ENCODE measurements at places on chromosomes 7 and 10.

DNA sequence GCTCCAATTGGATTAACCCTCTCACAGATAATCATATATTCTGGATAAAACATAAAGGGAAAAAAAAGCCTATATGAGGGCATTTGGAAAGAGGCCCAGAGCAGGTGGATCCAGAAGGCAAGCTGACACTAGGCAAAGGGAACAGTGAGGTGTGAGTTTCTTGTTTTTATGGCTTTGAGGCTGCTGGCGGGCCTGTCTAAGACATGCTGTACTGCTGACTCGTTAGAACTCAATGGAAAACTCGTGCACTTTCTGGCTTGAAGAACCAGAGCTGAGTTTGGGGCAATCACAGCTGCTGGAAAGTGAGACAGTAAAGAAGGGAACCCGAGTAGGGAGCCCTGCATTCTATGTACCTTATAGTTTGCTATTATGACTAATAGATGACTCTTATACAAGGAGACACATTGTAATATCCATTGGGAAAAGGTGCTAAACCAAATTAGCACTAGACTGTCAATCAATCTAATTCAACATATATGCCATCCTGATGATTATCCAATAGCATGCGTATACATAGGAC, 637.1 kb downstream of the GATA3 start:
- DNase-seq = no peak

DNA sequence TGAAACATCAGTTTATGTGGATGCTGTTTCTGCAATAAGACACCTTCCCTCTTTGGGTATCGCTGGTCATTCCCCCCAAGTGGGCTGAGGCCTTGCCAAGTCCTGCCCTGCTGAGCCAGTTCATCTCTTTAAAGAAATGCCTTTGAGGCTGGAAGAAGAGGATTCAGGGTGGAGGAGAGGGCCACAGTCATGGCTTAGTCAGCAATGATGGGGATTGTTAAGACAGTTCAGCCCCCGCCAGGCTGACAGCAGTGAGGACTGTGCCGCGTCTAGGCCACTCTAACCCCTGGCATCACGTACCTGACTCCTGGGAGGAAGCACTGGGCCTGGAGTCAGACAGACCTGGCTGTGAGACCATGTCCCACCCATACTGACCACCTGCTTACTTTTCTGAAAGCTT, 48.3 kb downstream of the PNLIPRP2 start:
- no peak for DNase-seq

- DNase-seq = no peak
These were observed 101.8 kb downstream of the GNAT3 start for GRCh38 chr7:80410081-80410480.

DNA sequence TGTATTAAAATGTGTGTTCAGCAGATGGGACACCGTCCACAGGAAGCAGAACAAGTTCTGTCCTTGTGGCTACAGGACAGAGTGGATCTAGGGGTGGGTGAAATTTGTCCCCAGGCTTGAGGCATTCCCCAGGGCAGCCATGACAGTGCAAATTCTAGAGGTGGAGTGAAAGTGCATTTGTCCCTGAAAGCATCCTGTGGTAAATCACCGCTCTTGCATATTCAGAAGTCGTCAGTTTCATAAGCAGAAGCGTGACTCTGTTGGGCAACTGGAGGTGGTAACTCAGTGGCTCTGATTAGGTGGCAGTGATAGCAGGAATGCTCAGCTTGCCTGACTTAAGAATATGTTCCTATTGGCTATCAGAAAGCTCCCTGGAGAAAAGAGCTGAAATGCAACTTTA, 96.6 kb downstream of the SNX10 start:
- DNase-seq = no peak

DNA sequence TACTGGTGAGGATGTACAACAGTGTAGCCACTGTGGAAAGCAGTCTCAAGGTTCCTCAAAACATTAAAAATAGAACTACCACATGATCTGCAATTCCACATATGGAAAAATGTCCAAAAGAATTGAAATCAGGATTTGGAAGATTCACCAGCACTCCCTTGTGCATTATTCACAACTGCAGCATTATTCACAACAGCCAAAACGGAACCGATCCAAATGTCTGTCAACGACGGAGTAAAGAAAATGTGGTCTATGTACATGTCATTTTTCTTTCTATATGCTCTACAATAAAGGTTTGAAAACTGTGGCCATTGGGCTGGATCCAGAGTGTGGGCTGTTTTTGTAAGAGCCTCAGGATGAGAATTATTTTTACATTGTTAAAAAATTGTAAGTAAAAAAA, 1206.1 kb upstream of the CELF2 start:
- no peak for DNase-seq

- no peak for DNase-seq
These were observed 573.9 kb downstream of the GATA3 start for GRCh38 chr10:8628351-8628750.

DNA sequence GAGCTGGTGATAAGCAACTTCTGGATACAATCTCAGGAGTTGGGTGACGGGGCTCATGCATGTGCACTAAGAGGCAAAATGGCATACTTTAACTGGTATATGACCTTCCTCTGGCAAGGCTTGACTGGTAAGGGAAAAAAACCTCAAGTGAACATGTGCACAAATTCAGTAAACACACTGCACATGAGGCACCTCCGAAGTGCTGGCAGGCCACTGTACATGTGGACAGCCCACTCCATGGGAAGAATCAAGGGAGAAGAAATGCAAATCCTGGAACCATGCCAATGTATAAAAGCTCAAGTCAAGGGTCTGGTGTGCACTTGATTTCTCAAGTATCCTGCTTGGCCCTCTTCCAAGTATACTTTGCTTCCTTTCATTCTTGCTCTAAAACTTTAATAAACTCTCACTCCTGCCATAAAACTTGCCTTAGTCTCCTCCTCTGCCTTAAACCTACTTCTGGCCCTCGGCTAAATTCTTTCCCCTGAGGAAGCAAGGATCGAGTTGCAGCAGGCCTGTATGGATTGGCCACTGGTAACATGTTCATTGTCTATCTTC, 167.2 kb downstream of the RAMP3 start:
- DNase-seq = no peak

- peak; percentile 95 for DNase-seq
These were observed at the start of gene FUOM for GRCh38 chr10:133357285-133358161. Gene FUOM (minus strand): TSS chr10:133358019. CDS start chr10:133358007, 12 bp downstream.

DNA sequence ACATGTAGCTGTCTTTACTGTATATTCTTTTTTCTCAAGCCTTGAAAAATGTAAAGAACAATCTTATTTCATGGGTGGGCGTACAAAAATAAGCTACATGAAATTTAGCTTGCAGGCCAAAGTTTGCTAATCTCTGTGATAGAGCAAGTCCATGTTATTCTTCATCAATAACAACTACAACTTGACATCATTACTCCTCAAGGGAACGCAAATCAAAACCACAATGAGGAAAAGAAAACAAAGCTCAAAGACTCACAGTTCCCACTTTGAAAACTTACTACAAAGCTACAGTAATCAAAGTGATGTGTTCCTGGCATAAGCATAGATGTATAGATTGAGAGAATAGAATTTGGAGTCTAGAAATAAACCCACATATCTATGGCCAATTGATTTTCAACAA, 62.5 kb downstream of the GNA12 start:
- DNase-seq = no peak

GRCh38 chr10:100518761-100519241, 860 bp downstream of the SEC31B start:
- peak; percentile 40 for DNase-seq

- DNase-seq = no peak
These were observed 475.5 kb downstream of the RPS24 start for GRCh38 chr10:78508955-78509748.

DNA sequence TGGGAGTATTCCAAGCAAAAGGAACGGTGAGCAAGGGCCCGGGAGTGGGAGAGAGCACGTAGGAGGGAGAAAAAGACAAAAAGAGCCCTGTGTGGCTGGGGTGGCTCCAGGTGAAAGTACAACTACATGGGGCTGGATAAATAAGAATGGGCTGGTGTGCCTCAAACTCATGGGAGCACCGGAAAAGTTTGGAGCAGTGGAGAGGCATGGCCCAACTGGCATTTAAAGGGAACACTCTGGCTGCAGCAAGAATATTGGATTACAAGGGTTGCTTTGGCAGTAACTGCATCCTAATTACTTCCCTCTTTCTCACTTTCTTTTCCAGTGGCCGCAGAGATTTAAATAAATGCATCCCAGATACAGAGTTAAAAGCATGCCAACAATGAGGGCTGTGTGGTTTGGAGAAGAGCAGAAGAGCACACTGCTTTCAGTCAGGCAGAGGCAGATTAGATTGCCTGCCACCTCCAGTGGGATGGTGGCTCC, 39.1 kb upstream of the HERPUD2 start:
- no peak for DNase-seq

- DNase-seq = no peak
These were observed 363.7 kb downstream of the BMPER start for GRCh38 chr7:34269084-34269483.

- no peak for DNase-seq
These were observed 61.6 kb upstream of the OPALIN start for GRCh38 chr10:96420228-96421009.

GRCh38 chr7:97480772-97481390, 251.0 kb upstream of the TAC1 start:
- DNase-seq = no peak

- DNase-seq = no peak
These were observed 92.6 kb downstream of the MLLT10 start for GRCh38 chr10:21626457-21627161.

DNA sequence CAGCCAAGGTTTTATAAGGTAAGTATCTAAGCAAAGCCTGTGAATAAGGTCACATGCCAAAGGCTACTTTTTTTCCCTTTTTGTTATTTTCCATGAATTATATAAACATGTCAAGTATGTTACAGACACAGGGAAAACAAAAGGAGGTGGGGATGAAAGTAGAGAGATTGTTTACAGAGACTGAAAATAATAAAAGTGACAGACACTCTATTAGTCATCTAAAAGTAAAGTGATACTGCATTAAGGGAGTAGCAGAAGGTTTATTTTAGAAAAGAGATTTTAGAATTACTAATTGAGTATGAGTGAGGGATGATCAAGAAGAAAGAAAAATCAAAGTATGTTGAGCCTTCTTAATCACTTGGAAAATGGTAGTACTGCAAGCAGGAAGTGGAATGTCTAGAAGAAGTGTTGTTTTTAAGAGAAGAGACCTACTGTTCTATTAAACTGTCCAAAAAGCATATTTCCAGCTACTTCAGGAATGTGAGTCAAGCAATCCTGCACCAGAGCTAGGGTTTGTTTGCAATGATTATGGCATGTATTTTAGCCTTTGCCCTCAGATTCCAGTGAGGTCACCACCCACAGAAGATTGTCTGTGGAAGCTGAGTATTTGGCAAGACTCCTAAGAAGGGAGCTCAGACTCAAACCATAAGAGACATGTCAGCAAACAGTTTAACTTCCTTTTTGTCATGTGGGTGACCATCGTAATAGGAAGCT, 177.9 kb upstream of the PLXDC2 start:
- no peak for DNase-seq

GRCh38 chr7:151381348-151382078, 28.3 kb downstream of the WDR86 start:
- DNase-seq = peak; percentile 87

DNA sequence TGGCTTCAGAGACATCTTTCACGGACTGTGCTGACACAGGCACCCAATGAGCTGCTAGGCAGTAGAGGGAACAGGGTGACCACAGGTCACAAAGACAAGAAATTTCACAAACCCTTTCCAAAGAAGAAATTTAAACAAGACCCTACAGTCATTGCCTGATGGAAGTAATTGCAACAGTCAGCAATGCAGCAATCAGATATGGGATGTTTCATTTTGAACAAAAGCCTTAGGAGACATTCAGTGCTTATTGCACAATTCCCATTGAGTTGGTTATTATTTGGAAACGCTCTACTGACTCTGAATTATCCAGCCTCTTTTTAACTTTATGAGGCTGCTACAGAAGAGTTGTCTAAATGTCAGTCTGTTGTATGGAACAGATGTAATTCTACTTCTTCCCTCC, 85.5 kb downstream of the ETV1 start:
- DNase-seq = no peak

DNA sequence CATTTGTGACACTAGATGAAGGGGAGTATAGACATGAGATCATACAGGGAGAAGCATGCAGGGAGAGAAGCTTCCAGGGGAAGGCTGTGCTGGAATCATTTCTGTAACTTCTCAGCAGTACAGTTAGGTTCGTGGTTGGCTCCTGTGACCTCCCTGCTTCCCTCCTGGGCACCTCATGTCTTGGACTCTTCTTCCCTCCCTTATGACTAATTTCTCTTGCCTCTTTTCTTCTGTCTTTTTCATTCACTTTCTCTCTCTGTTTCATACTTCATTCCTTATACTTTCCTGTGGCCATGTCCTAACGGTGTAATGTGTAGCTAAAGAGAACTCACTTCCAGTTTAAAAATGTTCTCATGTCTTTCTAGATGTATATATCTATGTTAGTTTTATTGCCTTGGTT, 19.1 kb upstream of the HKDC1 start:
- no peak for DNase-seq

- no peak for DNase-seq
These were observed 144.6 kb upstream of the TMEM106B start for GRCh38 chr7:12066521-12066920.

GRCh38 chr10:113475381-113475807, 77.5 kb upstream of the HABP2 start:
- no peak for DNase-seq

GRCh38 chr7:46651561-46652088, 730.6 kb upstream of the IGFBP3 start:
- DNase-seq = no peak

DNA sequence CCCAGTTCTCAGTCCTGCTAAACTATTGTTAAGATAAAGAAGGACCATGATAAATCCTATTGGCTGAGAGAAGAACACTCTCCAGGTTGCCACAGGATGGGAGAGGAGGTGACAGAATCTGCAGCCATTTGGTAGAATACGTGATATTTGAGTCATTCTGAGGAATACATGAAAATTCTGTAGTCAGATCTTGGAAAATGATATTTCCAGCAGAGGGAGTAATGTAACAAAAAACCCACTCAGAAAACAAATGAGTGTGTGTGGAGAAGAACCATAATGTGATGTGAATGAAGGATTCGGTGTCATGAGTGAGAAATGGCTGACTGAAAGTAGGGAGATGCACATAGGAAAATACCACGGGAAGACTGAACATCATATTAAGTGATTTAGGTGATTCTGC, 128.5 kb upstream of the PFKP start:
- DNase-seq = no peak

GRCh38 chr7:30200591-30200990, 65.8 kb downstream of the MTURN start:
- no peak for DNase-seq

DNA sequence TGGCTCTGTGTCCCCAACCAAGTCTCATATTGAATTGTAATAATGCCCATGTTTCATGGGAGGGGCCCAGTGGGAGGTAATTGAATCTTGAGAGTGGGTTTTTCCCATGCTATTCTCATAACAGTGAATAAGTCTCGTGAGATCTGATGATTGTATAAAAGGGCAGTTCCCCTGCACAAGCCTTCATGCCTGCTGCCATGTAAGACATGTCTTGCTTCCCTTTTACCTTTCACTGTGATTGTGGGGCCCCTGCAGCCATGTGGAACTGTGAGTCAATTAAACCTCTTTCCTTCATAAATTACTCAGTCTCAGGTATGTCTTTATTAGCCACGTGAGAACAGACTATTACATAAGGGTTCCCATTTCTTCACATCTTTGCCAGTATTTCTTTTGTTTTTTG, 97.1 kb upstream of the CPXM2 start:
- no peak for DNase-seq

- DNase-seq = no peak
These were observed 263.6 kb upstream of the AUTS2 start for GRCh38 chr7:69334701-69335100.
